NCI-H1092 treated with DMSO at 0.1 percent for 48 hours (cell line): ENCODE measurements at places on chromosomes 6 and 20.

GRCh38 chr20:46220455-46221207 is 87.7 kb downstream of the CDH22 start:
- peak; percentile 43 for DNase-seq

DNA sequence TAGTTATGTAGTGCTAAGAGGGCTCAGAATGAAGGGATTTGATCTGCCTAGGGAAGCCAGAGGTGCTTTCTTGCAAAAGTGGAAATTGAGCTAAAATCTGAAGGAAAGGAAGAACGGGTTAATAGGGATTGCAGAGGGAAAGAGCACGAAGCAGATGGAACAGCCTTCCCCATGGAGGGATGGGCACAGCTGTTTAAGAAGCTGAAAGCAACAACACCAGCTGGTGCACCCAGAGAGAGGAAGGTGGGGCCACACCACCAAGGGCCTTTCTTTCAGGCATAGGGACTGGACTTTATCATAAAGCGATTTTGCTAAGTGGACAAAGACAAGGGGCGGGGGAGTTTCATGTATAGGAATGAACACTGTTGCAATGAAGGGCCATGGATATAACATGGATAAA is 65.8 kb upstream of the SNRPB2 start:
- no peak for DNase-seq

GRCh38 chr20:62274332-62274950 is 28.4 kb upstream of the ADRM1 start:
- no peak for DNase-seq

DNA sequence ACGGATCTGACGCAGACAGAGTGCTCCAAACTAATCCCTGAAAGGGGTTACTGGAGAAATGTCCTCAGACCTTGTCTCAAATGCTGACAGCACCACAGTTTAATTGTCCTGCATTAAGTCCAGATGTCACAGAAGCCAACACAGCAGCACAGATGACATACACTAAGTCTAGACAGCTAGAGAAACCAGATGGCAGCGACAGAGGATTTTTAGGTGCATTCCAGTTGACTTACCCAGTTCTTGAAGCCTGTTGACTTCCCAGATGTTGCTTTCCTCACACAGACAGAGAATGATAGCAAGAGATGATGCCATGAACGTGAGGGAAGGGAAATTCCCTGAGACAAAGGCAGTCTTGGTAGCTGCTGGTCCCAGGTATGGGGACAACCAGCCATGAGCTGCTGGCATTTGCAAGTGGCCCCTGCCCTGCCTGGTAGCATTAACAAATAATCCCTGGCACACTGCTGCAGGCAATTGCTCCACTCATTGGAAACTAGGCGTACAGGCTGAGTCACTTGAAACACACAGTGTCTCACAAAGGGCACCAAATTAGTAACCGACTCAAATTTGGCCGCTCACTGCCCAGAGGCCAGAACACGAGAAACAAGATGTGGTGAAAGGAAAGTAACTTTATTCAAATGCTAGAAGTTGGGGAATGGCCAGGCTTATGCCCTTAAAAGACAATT is 52.2 kb downstream of the ADGB start:
- no peak for DNase-seq

DNA sequence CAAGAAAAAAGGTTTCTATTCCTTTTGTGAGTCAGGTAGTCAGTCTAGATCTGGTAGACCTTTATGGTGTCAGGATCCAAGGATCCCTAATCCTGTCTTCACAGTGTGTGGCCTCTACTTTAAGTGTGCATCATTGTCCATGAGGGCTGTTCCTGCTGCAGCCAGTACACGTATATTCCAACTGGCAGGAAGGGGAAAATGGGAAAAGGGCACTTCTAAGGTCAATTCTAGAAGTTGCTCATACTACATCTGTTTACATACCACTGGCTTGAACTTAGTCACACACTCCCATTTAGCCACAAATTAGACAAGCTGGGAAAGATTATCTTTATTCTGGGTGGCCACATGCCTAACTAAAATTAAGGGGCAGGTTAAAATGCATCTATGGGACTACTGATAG is 9.7 kb upstream of the MMS22L start:
- no peak for DNase-seq

GRCh38 chr6:93858213-93858612 is 438.9 kb upstream of the EPHA7 start:
- DNase-seq, result no peak

- DNase-seq, result no peak
These were observed 477.0 kb downstream of the C6orf118 start for GRCh38 chr6:164832410-164832809.

- DNase-seq, result no peak
These were observed 88.7 kb upstream of the NAA20 start for GRCh38 chr20:19928328-19929011.

DNA sequence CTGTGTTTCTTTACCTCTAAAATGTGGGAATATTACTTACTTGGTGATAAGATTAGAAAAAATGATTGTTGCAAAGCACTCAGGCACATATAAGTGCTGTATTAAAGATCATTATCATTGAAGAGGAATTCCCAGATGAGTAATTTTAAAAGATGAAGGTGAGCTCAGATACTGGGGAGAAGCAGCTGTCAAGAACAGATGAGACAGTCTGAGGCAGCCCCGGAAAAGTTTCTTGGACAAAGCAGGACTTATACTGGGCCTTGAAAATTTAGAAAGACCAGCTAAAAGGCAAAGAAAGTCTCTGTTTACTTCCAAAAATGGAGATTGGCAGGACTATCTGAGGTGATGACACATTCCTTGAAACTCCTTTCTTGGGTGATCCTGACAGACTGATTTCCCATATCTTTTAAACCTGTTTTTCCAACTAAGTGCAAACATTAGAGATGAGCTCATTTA is 93.8 kb upstream of the MARCKS start:
- no peak for DNase-seq

GRCh38 chr6:13508711-13509705 is 21.6 kb upstream of the GFOD1 start:
- no peak for DNase-seq

- DNase-seq, result no peak
These were observed 4.0 kb downstream of the BLTP3A start for GRCh38 chr6:34795836-34796425.

- DNase-seq, result peak; percentile 75
These were observed at the start of gene TSHZ2 for GRCh38 chr20:52972190-52972937. Gene TSHZ2, plus strand, starts transcription at chr20:52972358. Its CDS starts 936 bp downstream, at chr20:52973294.

DNA sequence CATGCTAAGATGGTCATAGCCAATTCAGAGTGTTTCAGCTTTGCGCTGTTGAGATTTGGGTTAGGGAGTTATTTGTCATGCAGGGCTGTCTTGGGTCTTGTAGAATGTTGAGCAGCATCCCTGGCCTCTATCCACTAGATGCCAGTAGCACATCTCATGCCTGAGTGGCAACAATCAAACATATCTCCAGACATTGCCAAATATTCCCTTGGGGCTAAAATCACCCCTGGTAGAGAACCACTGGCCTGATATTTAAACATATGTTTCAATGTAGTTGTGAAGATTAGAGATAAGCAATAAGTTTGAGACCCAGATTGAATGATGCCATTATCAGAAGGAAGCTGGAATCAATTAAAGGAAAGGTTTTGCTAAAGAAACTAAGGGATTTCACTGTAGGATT is 463.3 kb downstream of the DOK5 start:
- no peak for DNase-seq

- DNase-seq, result no peak
These were observed 25.5 kb upstream of the SERINC3 start for GRCh38 chr20:44547419-44547818.

- no peak for DNase-seq
These were observed 710.2 kb upstream of the POU3F2 start for GRCh38 chr6:98124171-98124570.

GRCh38 chr6:7025861-7026260 is 81.9 kb upstream of the RREB1 start:
- no peak for DNase-seq

GRCh38 chr6:134814076-134814695 is 135.7 kb downstream of the ALDH8A1 start:
- no peak for DNase-seq

GRCh38 chr6:87297119-87297518 is 25.3 kb upstream of the SMIM8 start:
- no peak for DNase-seq

DNA sequence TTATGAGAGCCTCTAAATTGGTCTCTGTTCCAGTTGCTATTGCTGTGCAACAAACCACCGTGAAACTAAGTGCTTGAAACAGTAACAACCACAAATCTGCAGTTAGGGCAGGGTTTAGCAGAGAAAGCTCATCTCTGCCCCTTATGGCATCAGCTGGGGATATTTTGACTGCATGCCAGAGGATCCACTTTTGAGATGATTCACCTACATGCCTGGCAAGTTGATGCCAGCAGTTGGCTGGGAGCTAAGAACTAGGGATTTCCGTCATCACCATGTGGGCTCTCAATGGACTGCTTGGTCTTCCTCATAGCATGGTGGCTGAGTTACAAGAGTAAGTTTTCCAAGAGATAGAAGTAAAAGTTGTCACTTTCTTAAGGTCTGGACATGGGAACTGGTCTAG is 35.1 kb downstream of the PLCB4 start:
- no peak for DNase-seq

GRCh38 chr20:3896302-3896701 is 7.1 kb downstream of the PANK2 start:
- no peak for DNase-seq

GRCh38 chr20:6439737-6440442 is 317.1 kb upstream of the FERMT1 start:
- DNase-seq, result no peak

GRCh38 chr6:169859401-169859977 is 108.1 kb downstream of the ERMARD start:
- no peak for DNase-seq

- DNase-seq, result no peak
These were observed 187.0 kb upstream of the BMP2 start for GRCh38 chr20:6580486-6580885.

GRCh38 chr6:12621754-12622153 is 94.8 kb upstream of the PHACTR1 start:
- DNase-seq, result no peak

DNA sequence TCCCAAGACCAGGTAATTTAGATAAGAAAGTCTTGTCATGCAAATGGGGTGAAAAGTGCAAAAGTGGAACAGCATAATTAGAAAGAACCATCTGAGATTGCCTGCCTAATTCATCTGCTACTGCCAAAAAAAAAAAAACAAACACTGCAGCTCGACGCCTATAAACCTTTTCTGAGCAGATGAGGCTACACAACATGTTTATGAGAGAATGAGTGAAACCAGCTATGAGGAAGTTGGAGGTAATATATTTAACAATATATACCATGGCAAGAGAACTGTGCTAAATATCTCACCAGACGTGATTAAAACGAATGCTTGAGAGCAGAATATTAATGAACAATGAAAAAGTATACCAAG is 50.0 kb downstream of the LAMA4 start:
- DNase-seq, result no peak
